ENCODE measurements at places on chromosomes 7 and 10.

DNA sequence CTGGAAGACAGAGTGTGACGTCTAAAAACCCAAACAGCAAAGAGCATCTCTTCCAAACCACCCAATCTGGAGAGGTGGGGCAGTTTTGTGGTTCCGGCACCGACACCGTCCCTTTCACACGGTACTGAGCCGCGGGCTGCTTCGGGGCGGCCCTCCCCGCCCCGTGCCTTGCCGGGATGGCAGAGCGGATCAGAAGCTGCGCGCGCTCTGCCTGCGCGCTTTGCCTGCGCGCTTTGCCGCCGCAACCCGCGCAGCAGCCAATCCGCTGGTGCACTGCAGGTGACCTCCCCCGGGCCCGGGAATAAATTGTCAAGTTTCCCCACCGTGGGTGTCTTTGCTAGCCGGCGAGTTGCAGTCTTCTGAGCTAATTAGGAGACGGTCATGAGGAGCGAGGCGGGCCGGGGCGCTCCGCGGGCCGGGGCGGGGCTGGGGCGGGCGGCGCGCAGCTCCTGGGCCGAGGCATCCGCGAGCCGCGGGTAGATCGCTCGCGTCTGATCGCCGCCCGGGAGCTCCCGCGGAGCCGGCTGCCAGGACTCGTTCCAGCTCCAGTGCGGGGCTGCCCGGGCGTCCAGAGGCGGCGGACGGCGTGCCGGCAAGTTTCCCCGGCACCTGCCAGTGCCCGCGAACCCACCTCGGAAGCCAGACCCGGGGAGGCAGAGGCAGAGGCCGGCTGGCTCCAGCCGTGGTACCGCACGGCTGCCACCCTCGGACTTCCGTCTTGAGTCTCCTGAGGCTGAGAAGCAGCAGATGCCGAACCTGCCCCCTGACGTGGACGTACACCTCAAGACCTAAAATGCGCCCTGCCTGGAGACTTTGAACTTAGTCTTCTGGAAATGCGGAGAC is 536.0 kb upstream of the GALNT17 start:
- no peak overlapping the region for H3K27ac ChIP-seq
- H3K4me1 ChIP-seq = no peaks in the 10 kb centered on the region
- H3K4me3 ChIP-seq = peak overlapping the region; percentile 2
- no peaks in the 10 kb centered on the region for H3K36me3 ChIP-seq

DNA sequence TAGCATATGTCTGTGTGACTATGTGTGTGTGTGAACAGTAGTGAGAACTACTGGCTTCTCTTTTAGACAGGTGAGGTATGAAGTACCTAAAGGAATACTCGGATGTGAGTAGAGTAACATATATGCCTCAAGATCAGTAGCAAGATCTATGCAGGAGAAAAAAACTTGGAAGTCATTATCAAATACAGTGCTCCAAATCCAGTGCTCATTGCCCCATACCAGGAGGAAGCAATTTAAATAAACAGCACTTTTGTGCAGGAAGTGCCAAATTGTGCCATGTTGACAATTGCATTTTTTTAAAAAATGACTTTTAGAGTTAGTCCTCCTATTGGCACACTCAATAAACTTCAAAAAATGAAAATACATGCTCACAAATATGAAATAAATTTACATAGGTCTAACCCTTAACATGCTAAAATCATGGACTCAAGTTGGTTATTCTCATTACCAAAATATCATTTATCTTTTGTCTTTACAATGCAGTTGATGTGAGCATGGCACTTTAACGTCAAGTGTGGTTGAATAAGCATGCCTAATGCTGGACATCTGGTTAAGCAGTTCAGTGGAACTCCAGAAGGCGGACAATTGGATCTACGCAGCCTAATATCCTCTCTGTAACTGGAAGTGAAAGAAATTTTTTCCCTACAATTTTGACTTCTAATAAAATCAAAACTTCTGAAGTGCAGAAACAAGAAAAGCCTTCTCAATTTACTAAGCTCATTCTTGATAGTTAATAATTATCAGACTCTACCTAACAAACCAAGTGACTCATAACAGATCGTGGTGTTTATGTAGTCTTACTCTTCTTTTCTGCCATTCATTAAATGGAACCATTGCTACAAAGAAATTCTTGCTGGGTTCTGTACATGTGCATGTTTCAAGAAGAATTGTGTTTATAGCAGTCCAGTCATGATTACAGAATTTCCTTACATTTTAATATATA is 195.2 kb downstream of the MDFIC start:
- H3K4me3 ChIP-seq = no peak overlapping the region
- no peak overlapping the region for H3K27ac ChIP-seq
- H3K4me1 ChIP-seq = peaks cover 3% of the 10 kb centered on the region
- no peaks in the 10 kb centered on the region for H3K36me3 ChIP-seq
- H3K27me3 ChIP-seq = peaks cover 9% of the 10 kb centered on the region

GRCh38 chr10:80540136-80540535 is 2.4 kb downstream of the SH2D4B start:
- peak overlapping the region; percentile 37 for H3K27ac ChIP-seq
- peaks cover 30% of the 10 kb centered on the region for H3K4me1 ChIP-seq
- H3K4me3 ChIP-seq = no peak overlapping the region

DNA sequence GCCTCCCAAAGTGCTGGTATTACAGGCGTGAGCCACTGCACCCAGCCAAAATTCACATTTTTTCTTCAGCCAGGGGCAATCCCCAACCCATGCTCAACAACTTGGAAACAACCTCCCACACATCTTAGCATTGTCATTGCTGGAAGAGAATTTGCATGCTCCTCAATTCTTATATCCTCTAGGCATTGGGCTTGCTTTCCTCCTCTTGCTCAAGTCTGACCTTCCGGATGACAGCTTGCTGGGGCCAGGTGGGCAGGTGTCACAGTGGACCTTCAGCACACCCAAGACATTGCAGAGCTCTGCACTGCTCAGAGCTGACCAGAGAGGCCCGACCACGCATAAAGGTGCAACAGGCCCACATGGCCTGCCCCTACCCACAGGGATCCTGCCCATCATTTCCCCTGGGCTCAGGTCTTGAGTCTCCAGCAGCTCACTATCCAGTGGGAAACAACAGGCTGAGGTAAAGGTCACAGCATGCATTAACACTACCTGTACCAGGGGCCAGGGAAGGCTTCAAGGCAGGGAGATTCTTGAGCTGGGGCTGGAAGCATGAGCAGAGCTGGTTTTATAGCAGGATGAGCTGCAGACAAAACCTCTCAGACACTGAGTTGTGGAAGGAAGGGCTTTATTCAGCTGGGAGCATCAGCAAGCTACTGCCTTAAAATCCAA is 6.8 kb upstream of the GPR15LG start:
- H3K27me3 ChIP-seq = peaks cover 35% of the 10 kb centered on the region
- no peak for DNase-seq

GRCh38 chr10:99421233-99421739 is 9.1 kb downstream of the GOT1 start:
- no peak overlapping the region for H3K27ac ChIP-seq
- no peaks in the 10 kb centered on the region for H3K4me1 ChIP-seq
- DNase-seq = no peak
- no peaks in the 10 kb centered on the region for H3K27me3 ChIP-seq

DNA sequence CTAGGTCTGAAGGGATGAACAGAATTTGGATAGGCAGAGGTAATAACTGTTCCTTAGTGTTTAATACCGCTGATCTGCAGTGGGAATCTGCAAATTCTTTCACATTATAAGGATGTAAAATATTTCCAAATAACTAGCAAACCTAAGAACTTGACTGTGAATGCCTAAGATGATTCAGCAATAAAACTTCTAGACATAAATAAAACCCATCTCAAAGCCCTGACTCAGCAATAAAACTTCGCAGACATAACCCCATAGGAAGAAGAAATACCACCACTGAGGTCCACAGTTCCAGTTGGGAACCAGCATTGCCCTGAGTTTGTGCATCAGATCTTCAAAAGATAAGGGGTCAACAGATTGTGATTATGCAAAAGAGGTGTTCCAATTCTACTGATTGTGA is 354.2 kb downstream of the GFRA1 start:
- H3K27me3 ChIP-seq = no peaks in the 10 kb centered on the region
- no peaks in the 10 kb centered on the region for H3K4me1 ChIP-seq
- no peak overlapping the region for H3K27ac ChIP-seq
- H3K4me3 ChIP-seq = no peak overlapping the region
- no peaks in the 10 kb centered on the region for H3K36me3 ChIP-seq

- DNase-seq = no peak
- H3K4me1 ChIP-seq = no peaks in the 10 kb centered on the region
- H3K36me3 ChIP-seq = no peaks in the 10 kb centered on the region
- H3K27me3 ChIP-seq = no peaks in the 10 kb centered on the region
- no peak overlapping the region for H3K4me3 ChIP-seq
Observed at GRCh38 chr10:44237364-44238049, 147.4 kb downstream of the CXCL12 start.

GRCh38 chr7:81232084-81232799 is 313.4 kb upstream of the SEMA3C start:
- no peaks in the 10 kb centered on the region for H3K4me1 ChIP-seq
- no peak overlapping the region for H3K27ac ChIP-seq
- no peaks in the 10 kb centered on the region for H3K27me3 ChIP-seq
- H3K36me3 ChIP-seq = no peaks in the 10 kb centered on the region

- no peaks in the 10 kb centered on the region for H3K27me3 ChIP-seq
- no peaks in the 10 kb centered on the region for H3K4me1 ChIP-seq
- no peaks in the 10 kb centered on the region for H3K36me3 ChIP-seq
- no peak overlapping the region for H3K27ac ChIP-seq
Observed at GRCh38 chr10:116364868-116365267, 40.6 kb downstream of the CCDC172 start.

DNA sequence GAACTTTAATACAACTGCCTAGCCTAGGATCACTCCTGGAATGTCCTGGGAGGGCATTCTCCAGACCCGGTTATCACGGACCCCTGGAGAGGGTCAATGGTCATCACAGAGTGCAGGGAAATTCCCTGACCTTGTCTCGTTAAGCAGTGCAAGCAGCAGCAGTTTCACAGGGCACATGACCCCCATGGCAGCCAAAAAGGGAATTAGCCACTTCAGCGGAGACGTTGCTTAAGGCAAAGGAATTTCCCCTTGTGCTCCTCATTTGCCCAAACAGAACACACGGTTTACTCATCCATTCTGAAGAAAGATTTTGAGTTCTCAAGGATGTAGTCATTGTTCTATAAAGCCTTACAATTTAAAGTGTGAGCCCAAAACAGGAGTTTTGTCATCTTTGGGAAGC is 260.3 kb downstream of the SNX13 start:
- H3K27me3 ChIP-seq = peaks cover 4% of the 10 kb centered on the region
- H3K4me1 ChIP-seq = no peaks in the 10 kb centered on the region
- H3K36me3 ChIP-seq = no peaks in the 10 kb centered on the region

- H3K4me1 ChIP-seq = peaks cover 16% of the 10 kb centered on the region
- no peak overlapping the region for H3K4me3 ChIP-seq
- no peak overlapping the region for H3K27ac ChIP-seq
- no peaks in the 10 kb centered on the region for H3K36me3 ChIP-seq
- DNase-seq = peak; percentile 18
- peaks cover 19% of the 10 kb centered on the region for H3K27me3 ChIP-seq
Observed at GRCh38 chr10:69646185-69647060, 16.4 kb downstream of the FAM241B start.

GRCh38 chr7:102473271-102473991 is 5.3 kb downstream of the POLR2J start:
- no peaks in the 10 kb centered on the region for H3K4me1 ChIP-seq
- H3K27me3 ChIP-seq = no peaks in the 10 kb centered on the region
- no peak overlapping the region for H3K4me3 ChIP-seq
- no peak overlapping the region for H3K27ac ChIP-seq
- H3K36me3 ChIP-seq = no peaks in the 10 kb centered on the region
- peak; percentile 19 for DNase-seq

GRCh38 chr7:117872561-117873309 is 506 bp downstream of the CTTNBP2 start:
- H3K27me3 ChIP-seq = peaks cover 40% of the 10 kb centered on the region
- H3K4me3 ChIP-seq = no peak overlapping the region
- H3K4me1 ChIP-seq = peaks cover 8% of the 10 kb centered on the region
- no peak for DNase-seq
- H3K36me3 ChIP-seq = no peaks in the 10 kb centered on the region

DNA sequence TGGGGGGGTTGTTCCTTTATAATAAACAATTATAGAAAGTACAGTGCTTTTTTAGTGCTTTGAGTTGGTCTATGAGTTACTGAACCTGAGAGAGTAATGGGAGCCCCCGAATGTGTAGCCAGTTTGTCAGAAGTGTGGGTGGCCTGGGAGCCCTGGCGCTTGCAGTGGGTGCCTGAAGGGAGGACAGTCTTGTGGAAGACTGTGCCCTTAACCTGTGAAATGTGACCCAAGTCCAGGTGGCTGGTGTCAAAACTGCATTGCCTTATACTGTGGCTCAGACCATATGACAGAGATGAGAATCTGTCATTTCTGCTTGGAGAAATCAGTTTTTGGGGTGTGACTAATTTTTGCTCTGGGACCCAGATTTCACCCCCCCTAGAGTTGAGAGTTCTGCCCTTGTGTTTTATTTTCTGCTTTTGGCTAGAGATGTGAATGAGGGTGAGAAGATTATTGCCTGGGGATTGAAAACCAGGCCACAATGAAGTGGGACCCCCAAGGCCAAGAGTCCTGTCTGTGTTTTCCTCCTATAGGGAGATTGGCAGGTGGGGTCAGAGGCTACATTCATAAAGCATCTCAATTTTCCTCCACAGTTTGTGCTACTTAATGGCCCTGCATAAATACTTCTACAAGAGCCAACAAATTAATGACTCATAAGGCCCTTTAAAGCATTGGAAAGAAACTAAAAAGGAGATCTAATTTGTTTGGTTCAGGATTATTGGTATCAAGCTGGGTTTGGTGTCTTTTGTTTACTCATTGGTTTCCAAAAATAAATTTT is 24.1 kb upstream of the CARD11 start:
- peaks cover 24% of the 10 kb centered on the region for H3K36me3 ChIP-seq
- no peak overlapping the region for H3K4me3 ChIP-seq
- H3K27me3 ChIP-seq = peaks cover 12% of the 10 kb centered on the region

- H3K27ac ChIP-seq = peak overlapping the region; percentile 99
- peaks cover 20% of the 10 kb centered on the region for H3K36me3 ChIP-seq
- peak overlapping the region; percentile 97 for H3K4me3 ChIP-seq
- DNase-seq = no peak
- H3K27me3 ChIP-seq = no peaks in the 10 kb centered on the region
- H3K4me1 ChIP-seq = peaks cover 34% of the 10 kb centered on the region
Observed at GRCh38 chr7:66739477-66739876, 1.1 kb upstream of the RABGEF1 start.
